Suprapubic skin (tissue), 4 donors: ENCODE measurements at places on chromosomes 4 and X.

GRCh38 chr4:8356856-8357255, 83.7 kb downstream of the ACOX3 start:
- DNase-seq = peak; percentile 54

GRCh38 chr4:85778632-85779131, 303.7 kb downstream of the ARHGAP24 start:
- DNase-seq = no peak

DNA sequence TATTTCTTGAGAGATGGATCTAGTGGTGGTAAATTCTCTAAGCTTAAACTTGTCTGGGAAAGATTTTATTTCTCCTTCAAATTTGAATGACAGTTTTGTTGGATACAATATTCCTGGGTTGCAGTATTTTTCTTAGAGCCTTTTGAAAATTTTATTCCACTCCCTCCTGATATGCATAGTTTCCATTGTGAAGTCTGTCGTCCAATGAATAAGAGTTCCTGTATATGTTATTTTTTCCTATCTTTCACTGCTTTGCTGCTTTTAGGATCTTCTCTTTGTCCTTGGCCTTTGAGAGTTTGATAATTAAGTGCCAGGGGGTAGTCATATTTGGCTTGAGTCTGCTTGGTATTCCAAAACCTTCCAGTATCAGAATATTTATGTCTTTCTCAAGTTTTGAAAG, 1156.4 kb upstream of the AGA start:
- DNase-seq = no peak

- peak; percentile 91 for DNase-seq
Observed at GRCh38 chr4:133148690-133149363, at the start of gene PCDH10. Gene PCDH10, plus strand, starts transcription at chr4:133149294. Its CDS starts 847 bp downstream, at chr4:133150141.

GRCh38 chr4:99876946-99877345, 17.3 kb downstream of the LAMTOR3 start:
- no peak for DNase-seq

- DNase-seq = no peak
Observed at GRCh38 chrX:154441984-154442707, 1.8 kb upstream of the FAM50A start.

- DNase-seq = no peak
Observed at GRCh38 chrX:4805502-4805901, 1092.1 kb upstream of the PRKX start.

DNA sequence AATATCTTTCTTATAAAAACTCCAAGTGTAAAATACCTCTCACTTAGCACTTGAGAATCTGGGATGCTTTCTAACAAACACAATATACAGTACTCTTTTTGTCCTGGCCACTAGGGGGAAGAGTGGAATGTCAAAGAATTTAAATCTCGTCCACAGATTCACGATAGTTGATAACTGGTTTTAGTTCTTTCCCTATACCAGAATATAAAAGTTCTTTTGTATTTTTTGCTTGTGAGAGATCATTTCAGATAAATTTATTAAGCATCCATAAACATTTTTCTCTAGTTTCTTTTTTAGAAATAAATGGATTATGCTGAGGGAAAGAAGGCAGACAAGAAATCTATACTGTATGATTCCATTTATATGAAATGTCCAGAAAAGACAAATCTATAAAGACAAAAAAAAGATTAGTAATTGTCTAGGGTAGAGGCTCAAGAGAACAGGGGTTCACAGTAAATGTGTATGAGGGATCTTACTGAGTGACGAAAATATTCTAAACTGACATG, 50.4 kb downstream of the MGARP start:
- DNase-seq = no peak

DNA sequence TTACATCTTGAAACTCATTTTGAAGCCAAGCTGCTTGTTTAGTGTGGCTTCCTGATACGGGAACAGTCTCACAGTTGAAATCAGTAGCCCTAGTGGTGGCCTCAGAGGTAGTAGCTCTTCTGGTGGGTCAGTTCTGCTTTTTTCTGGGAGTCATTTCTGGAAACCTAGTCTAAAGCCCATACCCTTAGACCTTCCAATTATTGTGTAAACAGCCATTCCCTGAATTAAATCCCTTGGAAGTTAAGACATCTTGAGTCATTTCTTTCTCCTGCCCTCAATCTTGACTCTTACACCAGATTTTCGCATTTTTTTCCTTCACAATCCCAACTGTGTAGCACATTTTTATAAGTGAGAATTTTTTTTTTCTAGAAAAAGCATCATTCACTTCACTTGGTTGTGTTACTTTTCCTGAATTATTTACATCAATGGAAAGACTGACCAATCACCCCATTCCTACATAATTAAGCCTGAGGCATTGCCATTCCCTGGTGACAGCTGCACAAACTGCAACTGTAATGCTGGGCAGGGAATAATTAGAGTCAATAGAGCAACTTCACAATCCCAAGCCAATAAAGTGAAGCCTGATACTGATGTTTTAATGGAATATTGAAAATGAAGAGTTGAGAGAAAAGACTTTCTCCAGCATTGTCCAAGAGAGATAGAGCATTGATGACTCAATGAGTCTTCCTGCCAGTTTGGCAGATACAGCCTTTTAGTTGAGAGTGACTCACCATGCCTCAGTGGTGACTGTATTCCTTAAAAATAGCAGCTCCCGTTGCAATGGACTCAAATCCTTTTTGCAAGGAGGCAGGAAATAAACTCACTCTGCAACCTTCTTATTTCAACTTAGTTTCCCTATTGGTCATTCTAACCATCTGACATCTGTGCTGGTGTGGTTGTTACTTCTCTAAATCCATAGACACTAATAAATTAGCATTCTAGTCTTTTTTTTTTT, 13.0 kb upstream of the SEPSECS start:
- no peak for DNase-seq

GRCh38 chrX:120144178-120144844, 14.1 kb upstream of the RHOXF2 start:
- DNase-seq = no peak

DNA sequence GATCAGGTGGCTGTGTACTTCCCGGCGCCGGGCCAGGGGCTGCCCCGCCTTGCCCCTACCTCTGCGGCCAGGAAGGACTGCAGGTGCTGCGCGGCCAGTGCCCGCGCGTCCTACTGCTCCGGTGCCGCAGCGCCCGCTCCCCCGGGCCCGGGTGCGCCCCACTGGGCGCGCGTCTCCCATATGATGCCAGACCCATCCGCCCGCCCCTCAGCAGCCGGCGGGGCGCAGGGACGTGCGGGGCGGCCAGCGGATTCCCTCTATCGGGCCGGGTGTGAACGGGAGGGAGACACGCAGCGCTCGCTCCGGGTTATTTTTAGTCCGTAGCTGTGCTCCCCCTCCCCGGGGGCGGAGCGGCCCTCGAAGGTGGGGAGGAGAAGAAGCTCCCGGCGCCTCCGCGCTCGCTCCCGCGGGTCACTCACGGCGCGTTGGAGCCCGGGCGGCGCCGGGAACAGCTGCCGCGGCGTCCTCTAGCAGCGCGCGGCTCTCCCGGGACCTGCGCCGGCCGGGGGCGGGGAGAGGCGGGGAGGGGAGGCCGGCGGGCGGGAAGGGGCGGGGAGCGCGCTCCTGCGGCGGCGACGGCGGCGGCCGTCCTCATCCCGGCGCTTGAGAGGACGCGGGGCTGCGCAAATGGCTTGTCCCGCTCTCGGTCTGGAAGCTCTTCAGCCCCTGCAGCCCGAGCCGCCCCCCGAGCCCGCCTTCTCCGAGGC, 103.6 kb downstream of the UCHL1 start:
- no peak for DNase-seq

DNA sequence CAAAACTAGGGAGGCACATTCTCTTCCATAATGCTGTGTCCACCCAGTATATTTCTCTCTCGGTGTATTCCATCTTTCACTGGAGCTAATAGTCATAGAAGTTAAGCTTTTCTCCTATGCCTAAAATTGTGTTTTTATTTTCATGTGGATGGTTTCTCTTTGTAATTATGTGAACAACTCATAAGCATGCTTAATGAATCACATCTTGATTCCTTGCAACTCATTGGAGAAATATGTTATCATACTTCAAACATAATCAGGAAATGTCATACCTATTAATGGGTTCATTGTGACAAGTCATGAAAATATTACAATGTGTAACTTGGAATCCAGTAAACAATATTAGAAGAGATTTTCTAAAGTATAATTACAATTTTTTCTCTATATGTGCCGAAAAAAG, 186.3 kb downstream of the SLC7A11 start:
- no peak for DNase-seq
